Activated CD8-positive, alpha-beta memory T cell treated with anti-CD3 and anti-CD28 coated beads for 48 hours (primary cell): ENCODE measurements at places on chromosomes 11 and 22.

- no peak for DNase-seq
Measured at GRCh38 chr22:49582181-49582580, 245.5 kb downstream of the BRD1 start.

DNA sequence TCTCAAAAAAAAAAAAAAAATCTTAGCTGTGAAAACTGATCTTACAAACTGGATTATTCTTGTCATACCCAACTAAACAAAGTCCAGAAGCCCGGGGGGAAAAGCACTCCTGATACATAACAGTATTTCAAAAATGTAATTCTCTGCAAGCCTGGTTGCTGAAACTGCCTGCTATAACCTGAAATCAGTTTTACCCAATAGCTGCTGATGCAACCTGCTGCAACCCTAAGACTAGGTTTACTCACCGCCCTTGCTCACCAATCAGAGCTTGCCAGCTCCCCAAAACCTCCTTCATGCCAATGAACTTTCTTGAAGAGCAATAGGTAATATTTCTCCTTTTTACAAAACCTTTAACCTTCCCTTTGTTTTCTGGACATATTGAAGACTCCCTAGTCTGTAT is 12.4 kb downstream of the FGF19 start:
- no peak for DNase-seq

DNA sequence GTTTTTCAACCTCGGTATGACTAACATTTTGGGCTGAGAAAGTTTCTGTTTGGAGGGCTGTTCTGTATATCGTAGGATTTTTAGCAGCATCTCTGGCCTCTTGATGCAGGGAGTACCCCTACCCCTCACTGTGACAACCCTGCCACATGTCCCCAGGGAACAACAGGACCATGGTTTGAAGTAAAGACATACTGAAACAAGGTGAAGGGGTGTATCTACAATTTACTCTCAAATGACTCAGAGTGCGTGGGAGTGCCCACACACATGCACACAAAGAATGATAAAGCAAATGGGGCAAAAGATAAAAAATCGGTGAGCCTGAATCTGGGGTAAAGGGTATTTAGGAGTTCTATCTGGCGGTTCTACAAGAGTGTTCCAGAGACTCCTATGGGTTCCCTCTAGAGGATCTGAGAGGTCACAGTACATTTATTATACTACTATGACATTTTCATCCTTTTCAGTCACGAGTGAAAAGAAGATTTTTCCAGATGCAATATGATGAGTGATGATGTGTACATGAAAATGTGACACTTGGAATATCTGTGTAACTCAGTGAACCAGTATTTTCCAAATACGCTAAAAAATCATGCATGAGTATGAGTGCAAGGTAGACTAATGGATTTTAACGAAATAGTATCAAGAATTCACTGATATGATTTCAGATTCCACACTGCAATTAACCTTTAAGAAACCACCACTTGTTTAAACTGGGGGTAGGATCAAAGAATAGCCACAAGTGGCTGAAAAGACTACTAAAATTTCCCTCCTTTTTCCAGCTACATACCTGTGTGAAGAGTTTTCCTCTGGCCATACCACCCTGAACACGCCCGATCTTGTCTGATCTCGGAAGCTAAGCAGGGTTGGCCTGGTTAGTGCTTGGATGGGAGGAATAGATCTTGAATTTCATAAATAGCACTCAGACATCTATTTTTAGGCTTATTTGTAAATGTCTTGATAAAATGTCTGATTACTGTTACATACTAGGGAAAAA is 56.3 kb upstream of the YPEL1 start:
- DNase-seq = peak; percentile 11

DNA sequence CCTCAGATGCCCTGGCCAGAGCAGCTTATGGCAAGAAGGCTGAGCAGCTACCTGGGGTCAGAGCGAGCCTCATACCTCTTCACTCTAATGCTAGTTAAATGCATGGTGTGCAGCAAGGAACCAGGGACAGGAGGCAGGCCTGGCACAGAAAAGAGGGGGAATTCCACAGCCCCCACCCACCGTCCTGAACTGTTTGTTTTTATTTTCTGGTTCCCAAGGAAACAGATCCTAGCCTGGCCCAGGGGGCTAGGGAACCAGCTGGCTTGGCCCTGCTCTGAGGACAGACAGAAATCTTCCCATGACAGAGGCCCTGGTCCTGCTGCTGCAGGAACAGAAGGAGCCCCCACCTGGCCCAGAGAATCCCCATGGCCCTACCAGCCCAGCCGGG is 40.4 kb downstream of the SLCO2B1 start:
- DNase-seq = no peak

DNA sequence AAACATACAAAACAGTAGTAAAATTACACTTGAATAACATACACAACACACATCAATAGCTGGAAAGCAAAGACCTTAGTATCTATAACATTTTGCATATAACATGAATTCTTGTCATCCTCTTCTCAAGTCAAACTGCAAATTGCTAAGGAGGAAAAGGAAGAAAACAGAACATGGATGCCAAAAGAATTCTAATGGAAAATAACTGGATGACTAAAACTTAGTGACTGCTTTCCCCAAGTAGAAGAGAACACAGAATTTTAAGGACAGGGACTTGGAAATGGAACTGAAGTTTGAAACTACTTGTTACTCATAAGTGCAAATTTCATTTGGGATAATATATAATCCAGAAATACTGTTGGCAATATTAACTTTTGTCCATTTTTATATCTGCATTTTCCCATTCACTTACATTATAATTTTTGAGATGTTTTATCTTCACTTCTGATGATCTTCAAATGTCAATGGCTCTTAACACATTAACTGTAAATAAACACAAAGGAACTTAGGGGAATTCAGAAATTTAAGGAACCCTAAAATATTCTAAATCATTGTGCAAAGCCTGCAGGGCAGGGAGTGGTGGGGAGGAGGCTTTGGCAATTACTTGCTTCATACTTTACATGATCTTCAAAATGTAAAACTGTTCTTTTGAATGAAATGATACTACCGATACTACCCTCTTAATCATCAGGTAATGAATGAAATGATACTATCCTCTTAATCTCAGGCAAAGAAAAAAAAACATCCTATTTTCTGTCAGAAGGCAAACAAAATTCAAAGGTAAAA is 9.9 kb downstream of the MTMR2 start:
- no peak for DNase-seq

GRCh38 chr11:87832211-87832610 is 343.0 kb downstream of the RAB38 start:
- DNase-seq = no peak

GRCh38 chr11:8098361-8098760 is 17.4 kb downstream of the TUB start:
- DNase-seq = no peak

DNA sequence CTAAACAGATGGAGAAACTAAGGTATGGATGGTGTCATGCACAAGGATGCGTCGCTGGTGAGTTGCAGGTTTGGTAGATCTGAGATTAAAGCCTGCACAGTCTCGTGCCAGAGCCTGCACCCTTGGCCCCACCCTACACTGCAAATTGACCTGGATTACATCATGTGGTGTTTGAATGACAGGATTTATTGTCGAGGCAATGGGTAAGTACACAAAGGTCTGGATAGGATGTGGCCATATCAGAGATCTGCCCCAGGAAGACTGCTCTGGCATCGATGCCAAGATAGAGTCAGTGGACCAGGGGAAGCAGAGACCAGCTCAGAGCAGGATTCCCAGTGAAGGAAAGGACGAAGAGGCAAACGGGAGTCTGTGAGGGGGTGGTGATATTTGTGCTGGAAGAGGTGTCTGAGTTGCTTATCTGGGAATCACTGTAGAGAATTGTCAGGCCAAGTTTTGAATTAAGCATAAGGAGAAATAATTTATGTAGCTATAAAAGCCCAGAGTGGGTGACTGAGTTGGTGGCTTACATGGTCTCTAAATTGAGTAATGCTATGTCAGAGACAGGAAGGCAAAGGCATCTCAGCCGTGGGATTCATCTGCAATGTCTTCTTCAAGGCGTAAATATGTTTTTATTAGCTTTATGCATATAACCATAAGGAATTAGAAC is 499.6 kb upstream of the B3GAT1 start:
- DNase-seq = no peak

GRCh38 chr11:7143908-7144307 is 55.1 kb downstream of the RBMXL2 start:
- no peak for DNase-seq
